ENCODE measurements at places on chromosomes 11 and 22.

GRCh38 chr11:81030186-81030585 lies 1589.4 kb upstream of the TENM4 start:
- DNase-seq = no peak

DNA sequence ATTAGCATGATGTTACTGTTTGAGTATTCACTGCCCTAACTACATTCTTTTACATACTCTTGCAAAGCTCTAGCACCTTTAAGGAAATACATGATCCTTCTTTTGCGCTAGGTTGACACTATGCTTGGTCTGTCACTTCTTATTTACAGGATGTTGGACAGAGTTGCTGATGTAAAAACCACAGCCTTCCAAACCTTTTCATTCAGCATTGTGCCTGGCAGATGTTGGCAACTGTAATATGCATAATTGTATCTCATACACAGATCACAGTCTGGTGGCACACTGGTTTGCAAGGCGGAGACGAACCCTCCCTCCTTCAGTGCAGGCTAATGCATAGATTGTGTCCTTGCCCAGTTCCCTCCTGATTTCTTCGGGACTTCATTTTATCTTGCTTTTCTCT lies 224.1 kb downstream of the SNX19 start:
- no peak for DNase-seq

- no peak for DNase-seq
Measured at GRCh38 chr11:28366549-28367346, 258.6 kb downstream of the METTL15 start.

GRCh38 chr22:48857202-48857805 lies 970.4 kb downstream of the BRD1 start:
- no peak for DNase-seq

- DNase-seq = no peak
Measured at GRCh38 chr11:75306529-75306928, 44.9 kb downstream of the ARRB1 start.

- no peak for DNase-seq
Measured at GRCh38 chr11:94117871-94118270, 10.8 kb upstream of the PANX1 start.

GRCh38 chr22:29216873-29217666 lies 11.4 kb downstream of the EMID1 start:
- DNase-seq = no peak

DNA sequence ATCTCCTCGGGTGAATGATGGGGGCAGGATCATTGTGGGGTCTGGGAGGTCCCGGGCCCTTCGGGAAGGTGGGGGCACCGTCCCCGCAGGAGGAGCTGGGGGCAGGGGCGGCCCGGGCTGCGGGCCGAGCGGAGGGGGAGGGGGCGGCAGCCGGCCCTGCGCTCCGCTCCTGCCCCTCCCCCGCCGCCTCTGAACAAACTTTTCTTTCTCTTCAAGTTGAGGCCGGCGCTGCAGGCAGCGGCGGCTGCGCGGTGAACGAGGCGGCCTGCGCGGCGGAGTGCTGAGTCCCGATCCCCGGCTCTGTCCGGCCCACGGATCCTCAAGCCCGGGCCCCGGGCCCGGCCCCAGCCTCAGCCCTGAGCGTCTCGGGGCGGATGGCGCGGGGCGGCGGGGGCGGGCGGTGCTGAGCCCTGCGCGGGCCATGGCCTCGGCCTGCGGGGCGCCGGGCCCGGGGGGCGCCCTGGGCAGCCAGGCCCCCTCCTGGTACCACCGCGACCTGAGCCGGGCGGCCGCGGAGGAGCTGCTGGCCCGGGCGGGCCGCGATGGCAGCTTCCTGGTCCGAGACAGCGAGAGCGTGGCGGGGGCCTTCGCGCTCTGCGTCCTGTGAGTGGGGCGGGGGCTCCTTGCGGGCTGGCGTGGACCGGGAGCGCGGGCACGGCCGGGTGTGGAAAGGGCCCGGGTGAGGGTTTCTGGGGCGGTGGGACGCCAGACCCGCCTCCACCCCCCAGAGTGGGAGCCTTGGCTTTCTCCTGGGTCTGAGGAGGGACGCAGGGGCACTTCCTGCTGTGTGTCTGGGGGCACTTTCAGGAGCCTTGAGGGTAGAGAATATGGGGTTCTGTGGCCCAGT lies at the start of gene INPPL1:
Gene INPPL1, plus strand, starts transcription at position 204 of the 847 bp plus-strand sequence. Its CDS starts 218 bp downstream, at position 422.
- no peak for DNase-seq

DNA sequence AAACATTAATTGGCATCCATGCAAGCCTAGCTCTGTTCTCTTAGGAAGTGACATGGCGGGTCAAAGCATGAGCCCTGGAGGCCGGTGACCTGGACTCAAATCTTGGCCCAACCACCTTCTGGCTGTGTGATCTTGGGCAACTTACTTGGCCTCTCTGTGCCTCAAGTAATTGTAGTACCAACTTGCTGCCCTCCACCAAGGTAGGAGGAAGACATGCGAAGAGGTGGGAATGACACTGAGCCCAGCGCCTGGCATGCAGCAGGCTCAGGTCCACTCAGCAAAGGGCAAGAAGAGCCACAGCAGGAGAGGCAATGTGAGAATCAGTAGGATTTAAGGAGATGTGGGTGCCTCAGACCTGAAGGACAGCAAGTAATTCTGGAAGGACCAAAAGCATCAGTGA lies 59.6 kb upstream of the SLC22A12 start:
- no peak for DNase-seq

DNA sequence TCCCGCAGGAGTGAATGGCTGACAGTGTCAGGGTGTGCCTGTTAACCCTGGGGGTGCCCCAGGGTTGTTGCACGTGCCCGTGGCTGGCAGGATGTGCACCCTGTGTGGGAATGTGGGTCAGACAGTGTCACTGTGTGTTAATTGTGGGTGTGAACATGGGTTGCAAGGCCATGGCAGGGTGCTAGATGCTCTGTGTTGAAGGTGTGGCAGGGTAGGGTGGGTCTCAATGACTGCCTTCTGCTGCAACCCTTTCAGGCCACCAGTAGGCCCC lies 8.3 kb downstream of the RIN1 start:
- no peak for DNase-seq

- no peak for DNase-seq
Measured at GRCh38 chr11:1866776-1867175, 13.9 kb downstream of the LSP1 start.

- peak; percentile 2 for DNase-seq
Measured at GRCh38 chr11:71080239-71081097, 171.9 kb downstream of the SHANK2 start.

DNA sequence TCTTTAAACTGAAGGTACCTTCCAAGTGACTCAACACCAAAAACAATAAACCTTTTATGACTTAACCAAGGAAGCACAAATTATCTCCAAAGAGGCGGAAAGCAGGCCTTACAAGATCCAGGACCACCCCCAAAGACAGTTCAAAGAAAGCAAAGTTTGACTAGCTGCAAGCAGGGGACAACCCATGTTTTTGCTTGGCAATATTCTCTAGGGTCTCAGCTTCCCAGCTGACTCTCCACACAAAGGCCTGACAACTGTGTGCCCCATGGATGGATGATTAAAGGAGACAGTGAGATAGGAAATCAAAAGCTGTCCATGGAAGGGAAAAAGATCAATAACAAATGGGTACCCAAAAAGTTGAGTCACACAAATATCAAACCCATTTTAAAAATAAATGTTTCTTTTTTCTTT lies 232.2 kb downstream of the DDX10 start:
- no peak for DNase-seq

DNA sequence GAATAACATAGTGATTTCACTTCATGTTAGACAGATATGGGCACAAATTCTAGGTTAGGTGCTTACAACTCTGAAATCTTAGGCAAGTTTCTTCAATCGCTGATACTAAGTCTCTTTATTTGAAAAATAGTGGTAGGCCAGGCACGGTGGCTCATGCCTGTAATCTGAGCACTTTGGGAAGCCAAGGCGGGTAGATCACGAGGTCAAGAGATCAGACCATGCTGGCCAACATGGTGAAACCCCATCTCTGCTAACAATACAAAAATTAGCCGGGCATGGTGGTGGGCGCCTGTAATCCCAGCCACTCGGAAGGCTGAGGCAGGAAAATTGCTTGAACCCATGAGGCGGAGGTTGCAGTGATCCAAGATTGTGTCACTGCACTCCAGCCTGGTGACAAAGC lies 729.4 kb downstream of the METTL15 start:
- DNase-seq = no peak

DNA sequence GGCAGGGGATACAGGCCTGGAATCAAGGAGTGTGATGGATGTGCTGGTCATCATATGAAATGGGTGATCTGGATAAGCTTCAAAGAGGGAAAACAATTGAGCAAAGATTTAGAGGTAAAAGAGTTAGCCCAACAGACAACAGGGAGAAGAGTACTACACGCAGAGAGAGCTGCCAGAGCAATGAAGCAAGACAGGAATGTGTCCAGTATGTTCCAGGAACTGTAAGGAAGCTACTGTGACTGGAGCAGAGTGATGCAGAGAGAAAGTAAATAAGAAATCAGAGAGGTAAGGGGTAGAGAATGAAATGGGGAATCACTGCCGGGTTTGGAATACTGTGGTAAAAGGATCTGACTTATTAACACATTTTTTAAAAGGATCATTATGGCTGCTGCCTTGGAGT lies 255.1 kb downstream of the DCDC1 start:
- no peak for DNase-seq

GRCh38 chr11:17802491-17802890 lies 67.9 kb downstream of the KCNC1 start:
- DNase-seq = no peak

DNA sequence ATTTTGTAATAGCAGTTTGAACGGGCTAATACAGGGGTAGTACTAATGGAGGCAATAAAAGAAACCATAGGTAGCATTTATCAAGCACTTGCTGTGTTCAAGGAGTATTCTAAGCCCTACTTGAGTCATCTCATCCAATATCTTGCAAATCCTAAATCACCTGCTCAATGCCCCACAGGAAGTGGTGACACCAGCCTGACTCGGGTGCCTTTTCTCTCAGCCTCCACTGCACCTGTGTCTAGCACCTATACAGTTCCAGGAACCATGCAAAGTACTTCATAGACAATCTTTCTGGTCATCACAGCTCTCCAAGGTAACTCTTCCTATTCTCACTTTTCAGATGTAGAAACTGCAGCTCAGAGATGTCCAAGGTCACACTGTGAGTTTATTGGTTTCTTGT lies 98.0 kb downstream of the PRR5L start:
- no peak for DNase-seq

DNA sequence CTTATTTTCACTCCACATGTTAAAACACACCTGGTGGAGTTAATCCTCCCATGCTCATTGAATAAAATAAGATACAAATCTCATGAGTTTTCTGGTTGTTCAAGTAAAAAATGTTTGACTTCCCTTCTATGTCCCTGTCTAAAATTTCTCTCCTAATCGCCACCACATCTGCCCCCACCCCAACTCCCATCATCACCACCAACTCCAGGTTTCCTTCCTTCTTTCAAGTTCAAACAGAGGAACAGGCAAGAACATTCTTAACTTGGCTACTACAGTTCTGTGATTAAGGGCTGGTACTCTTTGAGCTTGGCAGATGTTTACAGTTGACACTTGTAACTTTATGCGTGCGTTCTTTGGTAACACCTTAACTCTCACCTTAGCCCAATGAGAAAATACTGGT lies 9.1 kb upstream of the PSMA1 start:
- DNase-seq = no peak

DNA sequence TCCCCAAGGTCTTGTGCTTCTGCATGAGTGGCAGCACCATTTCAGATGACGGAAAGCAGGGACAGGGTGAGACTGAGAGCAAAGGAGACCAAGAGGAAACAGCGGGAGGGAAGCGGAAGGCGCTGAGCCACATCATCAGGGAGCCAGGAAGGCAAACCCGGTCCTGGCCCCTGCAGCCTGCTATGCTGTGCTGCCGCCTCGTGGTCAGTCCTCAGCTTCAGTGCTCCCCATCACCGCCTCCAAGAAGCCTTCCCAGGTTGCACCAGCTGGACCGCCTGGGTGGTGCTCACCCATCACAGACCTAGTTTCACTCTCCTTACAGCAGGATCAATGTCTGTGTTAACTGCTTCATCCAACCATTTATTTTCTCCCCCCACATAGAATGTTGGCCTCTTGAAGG lies 73.0 kb upstream of the PHF21B start:
- no peak for DNase-seq

GRCh38 chr22:45726081-45726480 lies 54.4 kb downstream of the ATXN10 start:
- DNase-seq = no peak

DNA sequence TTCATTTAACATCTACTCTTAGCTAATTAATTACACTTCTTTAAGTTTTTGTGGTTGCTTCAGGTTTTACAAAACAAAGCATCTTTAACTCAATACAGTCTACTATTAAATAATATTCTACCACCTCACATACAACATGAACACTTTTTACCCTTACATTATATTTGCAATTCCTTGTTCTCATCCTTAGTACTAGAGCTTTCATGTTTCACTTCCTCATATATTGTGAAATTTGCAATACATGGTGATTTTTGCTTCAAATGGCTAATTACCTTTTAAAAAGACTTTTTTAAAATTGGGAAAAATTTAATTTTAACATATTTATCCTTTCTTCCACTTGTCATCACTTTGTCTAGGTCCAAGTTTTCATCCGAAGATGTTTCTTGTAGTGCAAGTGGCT lies 37.5 kb downstream of the RSF1 start:
- DNase-seq = no peak

GRCh38 chr11:117199053-117199915 lies at the start of gene TAGLN:
Gene TAGLN, plus strand, starts transcription at chr11:117199370. Its CDS starts 3,644 bp downstream, at chr11:117203014.
- DNase-seq = peak; percentile 85

GRCh38 chr22:50702261-50702671 lies 29.6 kb downstream of the SHANK3 start:
- DNase-seq = no peak

DNA sequence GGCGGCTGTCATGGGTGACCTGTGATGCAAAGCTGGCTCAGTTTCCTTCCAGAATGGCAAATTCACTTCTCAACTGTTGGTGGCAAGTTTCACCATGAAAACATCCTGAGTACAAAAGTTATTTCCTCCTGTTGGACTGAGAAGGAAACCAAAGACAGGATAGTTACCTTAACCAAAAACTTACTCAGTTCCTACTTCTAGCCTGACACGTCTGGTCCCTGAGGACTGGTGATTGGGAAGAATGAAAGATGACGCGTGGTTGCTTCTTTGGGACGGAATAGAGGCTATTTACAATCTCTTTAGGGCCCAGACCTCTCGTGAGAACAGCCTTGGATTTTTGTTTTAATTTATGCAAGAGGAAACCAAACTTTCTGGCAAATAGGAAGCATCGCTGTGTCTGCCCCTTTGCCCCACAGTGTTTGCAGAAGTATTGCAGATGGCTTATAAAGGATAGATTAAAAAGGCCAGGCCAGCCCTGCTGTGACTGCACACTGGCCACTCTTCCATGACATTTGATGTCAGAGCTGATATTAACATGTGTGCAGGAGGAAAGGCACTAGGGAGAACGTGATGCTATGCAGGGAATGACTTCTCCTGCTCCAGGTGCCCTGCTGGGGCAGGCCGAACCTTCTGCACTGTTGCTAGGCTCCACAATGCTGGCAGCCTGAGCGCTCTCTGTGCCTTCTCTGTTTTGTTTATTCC lies 7.6 kb downstream of the VPS26B start:
- DNase-seq = no peak

DNA sequence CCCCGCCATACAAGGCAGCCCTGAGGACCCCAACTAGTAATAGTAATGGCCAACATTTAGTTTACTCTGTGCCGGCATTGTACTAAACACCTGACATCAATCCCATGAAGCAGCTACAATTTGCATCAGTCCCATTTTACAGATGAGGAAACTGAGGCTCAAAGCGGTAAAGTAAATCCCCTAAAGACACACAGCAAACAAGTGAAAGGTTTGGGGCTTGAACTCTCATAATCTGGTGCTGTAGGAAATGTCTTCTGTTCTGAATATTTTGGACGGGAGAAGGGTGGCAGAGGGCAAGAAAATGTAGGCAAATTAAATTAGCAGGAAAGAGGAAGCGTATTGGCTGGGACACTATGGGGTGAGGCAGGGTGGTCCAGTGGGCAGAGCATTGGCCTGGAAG lies 160.3 kb upstream of the SYT13 start:
- DNase-seq = no peak

- no peak for DNase-seq
Measured at GRCh38 chr11:2736577-2737225, 36.9 kb upstream of the KCNQ1OT1 start.
